Stimulated activated CD8-positive, alpha-beta memory T cell treated with anti-CD3 and anti-CD28 coated beads, Interleukin-7, amount 100 ng/mL, for 1 hour (primary cell): ENCODE measurements at places on chromosomes 4 and X.

GRCh38 chr4:87901422-87901992 lies 68.7 kb downstream of the MEPE start:
- no peak for DNase-seq

GRCh38 chrX:45621376-45622041 lies 420.8 kb upstream of the DIPK2B start:
- DNase-seq, result no peak

DNA sequence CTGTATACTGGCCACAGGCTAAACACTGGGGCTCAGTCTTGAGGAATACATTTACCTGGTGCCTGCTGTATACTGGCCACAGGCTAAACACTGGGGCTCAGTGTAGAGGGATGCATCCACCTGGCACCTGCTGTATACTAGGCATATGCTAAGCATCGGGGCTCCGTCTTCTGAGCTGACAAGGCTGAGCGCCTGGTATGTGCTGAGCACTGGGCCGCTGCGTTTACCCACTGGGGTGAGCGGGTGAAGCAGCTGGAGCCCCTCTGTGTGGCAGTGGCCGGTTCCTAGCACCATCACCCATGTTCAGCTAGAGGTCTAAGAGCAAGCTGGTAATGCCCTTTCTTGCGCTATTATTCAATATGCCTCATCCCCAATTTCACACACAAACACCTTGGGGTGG lies 93.4 kb downstream of the ADRA2C start:
- DNase-seq, result no peak

DNA sequence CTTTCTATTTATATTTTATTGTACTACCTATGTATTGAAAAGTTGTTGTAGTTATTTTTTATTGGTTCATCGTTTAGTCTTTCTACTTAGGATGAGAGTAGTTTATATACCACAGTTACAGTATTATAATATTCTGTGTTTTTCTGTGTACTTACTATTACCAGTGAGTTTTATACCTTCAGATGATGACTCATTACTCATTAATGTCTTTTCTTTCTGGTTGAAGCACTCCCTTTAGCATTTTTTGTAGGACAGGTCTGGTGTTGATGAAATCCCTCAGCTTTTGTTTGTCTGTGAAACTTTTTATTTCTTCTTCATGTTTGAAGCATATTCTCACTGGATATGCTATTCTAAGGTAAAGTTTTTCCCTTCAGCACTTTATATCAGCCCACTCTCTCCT lies 7.7 kb downstream of the LUZP4 start:
- DNase-seq, result no peak

GRCh38 chrX:13506574-13506973 lies 62.8 kb upstream of the EGFL6 start:
- DNase-seq, result peak; percentile 22

DNA sequence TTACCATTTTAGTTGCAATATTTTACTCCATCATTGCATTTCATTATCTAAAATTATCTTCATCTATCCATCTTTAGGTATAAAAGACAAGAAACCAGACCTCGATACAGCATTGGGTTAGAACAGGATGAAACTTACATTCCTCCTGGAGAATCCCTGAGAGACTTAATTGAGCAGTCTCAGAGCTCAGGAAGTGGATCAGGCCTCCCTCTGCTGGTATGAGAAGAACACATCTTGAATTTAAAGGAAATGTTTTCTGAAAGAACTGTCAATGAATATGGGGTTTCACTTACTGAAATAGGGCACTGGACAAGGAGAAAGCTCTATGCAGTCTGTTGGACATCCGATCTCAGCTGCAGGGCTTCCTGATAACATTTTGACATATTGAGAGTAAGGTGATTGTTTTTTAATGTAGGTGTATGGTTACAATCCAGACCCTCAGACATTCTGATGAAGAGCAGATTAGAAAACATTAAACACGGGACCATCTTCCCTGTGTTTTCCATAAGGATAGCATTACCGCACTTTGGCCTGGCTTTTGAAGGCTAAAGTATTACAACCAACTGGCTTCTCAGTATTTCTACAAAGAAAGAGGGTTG lies 367.2 kb downstream of the BMPR1B start:
- DNase-seq, result no peak

DNA sequence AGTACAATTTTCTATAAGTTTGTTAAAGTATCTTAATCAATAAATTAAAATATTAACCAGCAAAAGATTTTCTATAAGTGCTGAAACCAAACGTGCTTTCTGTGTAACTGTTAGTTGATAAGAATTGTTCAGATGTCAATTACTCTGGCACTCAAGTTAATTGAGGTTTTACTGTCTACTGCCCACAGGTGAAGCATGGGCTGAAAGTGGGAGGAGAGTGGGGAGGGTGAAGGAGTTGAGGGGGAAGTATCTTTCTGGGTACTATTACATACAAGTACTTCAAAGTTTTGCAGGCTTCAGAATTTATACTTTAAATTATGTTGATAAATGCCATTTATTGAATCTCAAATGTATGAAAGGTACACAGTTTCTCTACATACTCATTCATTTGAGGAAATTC lies 19.1 kb upstream of the CXCL3 start:
- no peak for DNase-seq

DNA sequence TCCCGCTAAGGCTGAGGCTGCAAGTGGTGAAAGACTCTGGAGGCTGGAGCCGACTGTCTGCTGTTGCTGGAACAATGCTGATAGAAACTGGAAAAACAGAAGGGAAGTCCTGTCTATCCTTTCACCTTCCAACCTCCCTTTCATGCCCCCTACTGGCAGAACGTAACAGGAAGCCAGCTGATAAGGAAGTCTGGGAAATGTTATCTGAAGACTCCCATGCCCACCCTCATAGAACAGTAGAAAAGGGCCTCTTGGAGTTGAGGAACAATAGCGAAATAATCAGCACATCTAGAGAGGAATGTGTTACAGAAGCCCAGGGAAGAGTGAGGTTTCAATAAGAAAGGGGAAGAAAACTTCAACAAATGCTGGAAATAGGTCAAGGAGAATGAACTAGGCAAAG lies 117.1 kb upstream of the DKK2 start:
- no peak for DNase-seq

DNA sequence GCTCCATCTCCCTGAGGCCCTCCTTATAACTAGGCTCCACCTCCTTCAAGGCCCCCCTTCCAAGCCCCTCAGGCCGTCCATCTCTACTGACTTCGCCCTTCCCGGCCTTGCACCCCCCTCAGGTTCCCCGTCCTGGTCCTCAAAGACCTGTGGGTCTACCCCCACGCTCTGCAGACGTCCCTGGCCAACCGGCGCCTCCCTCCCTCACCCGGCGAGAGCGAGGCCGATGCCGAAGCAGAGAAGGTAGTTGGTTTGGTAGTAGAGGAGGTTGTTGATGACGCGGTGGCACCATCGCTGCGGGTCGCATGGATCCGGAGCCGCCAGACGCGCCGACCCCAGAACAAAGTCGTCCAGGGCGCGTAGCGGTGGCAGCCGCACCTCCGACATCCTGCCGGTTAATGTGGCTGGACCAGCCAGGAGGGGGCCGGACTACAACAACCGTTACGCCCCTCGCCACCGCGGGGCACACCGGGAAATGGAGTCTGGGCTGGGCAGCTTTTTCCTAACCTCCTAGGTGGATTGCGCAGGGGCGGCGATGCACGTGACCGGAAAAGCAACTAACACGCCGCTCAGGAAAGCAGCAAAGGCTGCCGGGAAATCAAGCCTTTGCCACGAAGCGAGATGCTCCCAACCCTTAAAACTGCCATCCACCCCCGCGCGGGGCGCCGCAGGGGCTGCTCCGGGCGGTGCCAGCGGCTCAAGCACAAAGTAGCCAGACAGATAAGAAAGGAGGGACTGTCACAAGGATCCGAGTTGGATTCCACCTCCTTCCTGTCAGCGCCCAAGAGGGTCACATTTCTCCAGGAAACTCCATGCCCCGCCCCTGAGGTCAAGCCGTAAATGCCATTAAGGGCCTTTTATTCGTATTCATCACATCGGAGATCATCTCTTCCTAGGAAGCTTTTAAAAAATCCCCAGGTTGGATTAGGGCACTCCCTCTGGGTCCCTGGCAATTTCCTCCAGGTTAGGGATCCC lies at the start of gene PRAF2:
Gene PRAF2 (minus strand): TSS at position 402 of the 975 bp plus-strand sequence. CDS start 15 bp downstream, at position 387.
- peak; percentile 70 for DNase-seq

- no peak for DNase-seq
Observed at GRCh38 chrX:2685886-2686285, 5.2 kb upstream of the CD99 start.

DNA sequence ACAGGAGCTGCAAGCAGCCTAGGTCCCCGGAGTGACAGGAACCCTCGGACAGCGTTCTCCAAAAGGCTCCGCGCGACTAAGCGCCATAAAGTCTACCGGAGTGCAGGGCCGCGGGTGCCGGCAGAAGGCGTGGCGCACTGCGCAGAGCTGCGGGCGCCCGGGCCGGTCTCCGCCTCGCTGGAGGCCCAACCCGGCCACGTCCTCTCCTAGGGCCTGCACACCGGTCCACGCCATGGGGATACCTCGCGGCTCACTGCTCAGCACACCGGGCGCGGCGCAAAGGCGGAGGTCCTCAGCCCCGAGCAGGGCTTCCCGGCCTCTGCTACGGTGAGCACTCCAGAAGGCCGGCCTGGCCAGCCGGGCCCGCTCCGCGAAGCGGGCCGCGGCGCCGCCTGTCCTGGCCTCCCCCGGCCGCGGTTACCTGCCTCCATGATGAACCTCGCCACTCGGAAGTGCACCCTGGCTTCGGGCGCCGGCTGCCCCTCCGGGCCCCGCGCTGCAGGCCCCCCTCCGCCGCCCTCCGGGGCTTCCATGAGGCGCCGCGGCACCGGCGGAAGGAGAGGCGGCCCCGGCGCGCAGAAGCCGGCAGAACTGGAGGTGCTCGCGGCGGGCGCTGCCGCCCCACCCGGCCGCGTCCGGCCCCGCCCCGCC lies at the start of gene CCNQ:
Gene CCNQ (minus strand): TSS at position 599 of the 651 bp plus-strand sequence. CDS start 66 bp downstream, at position 533.
- DNase-seq, result no peak

DNA sequence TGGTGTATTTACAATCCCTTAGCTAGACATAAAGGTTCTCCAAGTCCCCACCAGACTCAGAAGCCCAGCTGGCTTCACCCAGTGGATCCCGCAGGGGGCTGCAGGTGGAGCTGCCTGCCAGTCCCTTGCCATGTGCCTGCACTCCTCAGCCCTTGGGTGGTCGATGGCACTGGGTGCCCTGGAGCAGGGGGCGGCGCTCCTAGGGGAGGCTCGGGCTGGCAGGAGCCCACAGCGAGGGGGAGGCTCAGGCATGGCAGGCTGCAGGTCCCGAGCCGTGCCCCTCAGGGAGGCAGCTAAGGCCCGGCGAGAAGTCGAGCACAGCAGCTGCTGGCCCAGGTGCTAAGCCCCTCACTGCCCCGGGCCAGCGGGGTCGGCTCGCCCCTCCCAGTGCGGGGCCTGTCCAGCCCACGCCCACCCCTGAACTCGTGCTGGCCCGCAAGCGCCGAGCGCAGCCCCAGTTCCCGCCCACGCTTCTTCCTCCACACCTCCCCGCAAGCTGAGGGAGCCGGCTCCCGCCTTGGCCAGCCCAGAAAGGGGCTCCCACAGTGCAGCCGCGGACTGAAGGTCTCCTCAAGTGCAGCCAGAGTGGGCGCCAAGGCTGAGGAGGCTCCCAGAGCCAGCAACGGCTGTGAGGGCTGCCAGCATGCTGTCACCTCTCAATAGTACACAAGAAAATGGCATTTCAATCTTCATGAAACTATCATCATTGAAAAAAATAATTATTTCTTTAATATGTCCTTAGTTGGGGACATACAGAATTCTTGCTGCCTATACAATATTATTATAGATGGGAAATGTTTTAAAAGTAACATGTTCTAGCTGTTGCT lies 189.1 kb downstream of the SLC7A11 start:
- DNase-seq, result no peak

GRCh38 chr4:18404642-18405041 lies 383.1 kb upstream of the LCORL start:
- DNase-seq, result no peak

DNA sequence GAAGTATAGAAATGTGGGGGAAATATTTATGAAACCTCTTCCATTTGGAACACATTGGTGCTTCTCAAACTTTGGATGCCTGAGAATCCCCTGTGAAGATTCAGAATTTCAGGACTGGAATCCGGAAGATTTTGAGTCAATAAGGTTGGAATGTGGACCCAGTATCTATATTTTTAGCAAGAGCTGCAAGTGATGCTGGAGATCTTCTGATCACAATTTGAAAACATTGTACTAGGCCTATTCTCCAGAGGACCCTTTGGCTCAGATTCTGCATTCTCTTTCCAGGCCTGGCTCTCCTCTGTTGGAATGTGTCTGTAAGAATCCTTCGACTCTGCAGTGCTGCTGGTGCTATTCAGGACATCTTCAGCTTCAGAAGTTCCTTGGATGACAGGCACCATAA lies 2.4 kb upstream of the PKD2 start:
- no peak for DNase-seq

DNA sequence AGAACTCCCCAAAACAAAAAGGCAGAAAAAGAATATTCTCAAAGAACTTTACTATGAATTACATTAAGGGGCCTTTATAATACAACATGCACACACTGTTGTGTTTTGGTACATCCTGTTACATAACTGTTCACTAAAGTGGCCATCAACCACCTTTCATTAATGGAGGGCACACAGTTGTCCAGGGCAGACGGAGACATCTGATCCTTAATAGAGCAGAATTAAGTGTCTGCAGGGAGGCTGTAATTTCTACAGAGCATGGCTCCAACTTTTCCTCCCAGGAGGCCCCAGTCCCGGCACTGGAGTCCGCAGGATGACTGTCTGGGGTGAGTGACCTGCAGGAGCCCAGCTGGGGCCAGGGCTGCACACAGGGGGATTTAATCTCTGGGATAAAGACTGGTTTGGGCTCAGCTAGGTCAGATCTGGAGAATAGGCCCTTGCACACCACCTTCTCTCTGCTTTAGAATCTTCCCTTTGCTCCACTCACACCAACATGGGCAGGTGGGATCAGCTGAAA lies 233.4 kb downstream of the MAML3 start:
- no peak for DNase-seq

DNA sequence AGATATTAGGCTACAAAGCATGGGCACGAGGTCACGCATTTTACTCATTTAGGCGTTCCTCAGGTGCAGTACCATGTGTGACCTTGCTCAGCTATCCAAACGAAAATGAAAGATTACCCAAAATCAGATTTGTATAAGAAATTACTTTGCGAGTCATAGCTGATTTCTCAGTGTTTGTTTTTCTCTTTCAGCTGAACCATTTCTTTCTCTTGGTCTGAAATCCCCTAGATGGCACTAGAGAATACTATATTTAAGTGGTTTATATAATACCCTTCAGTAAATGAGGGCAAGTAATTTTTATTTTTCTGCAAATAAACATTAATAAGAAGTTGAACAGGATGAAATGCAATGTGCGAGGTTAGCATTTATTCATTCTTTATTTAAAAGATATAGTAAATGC lies 496.6 kb downstream of the STIM2 start:
- no peak for DNase-seq

DNA sequence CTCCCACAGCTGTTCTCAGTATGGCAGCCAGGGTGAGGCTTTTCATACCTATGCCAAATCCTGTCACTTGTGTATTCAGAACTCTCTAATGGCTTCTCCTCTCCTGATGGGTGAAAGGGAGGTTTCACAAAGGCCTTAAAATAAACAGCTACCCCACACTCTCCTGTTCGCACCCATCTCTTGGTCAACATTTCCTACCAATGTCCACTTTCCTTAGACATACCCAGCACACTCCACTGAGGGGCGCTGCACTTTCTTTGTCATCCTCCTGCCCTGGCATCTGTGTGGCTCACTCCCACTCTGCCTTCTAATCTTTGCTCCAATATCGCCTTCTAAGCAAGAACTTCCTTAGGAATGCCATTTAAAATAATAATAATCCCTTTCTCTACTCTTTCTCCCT lies 313.3 kb downstream of the PPP3CA start:
- no peak for DNase-seq
